LoVo (cell line): ENCODE measurements at places on chromosomes 5 and 9.

DNA sequence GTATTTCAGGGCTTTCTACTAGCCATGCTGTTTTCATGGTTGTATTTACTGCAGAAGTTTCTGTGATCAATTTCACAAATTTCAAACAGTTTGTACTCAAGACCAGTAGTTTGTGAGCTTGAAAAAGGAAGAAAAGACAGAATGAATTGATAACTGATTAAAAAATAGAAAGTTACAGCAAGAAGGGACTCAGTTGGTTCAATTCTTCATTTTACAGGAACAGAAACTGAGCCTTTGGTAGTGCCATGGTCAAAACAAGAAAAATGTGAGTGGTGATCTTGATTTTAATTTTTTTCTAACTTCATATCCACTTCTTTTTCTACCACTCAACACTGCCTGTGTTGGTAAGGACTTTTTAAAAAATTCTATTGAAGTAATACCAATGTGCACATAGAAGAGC, 206.6 kb upstream of the NREP start:
- DNase-seq = no peak

GRCh38 chr9:112050544-112051475, 124.3 kb downstream of the SUSD1 start:
- no peak for DNase-seq

- DNase-seq = no peak
Observed at GRCh38 chr9:96121136-96121535, 180.8 kb downstream of the HSD17B3 start.

DNA sequence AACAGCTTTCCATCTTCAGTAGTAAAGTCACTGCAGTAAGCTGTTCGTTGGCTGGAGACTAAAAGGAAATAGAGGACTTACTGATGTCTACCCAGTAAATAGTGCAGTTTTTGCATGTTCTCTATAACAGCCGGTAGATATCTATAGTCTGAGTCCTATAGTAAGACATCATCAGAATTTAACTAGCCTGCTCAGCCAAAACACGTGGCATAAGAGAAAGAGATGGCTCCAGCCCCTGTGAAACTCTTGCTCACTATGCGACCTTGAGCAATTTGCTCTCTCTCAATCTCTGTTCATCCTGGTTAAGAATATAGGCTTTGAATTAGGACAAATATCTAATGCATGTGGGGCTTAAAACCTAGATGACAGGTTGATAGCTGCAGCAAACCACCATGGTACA, 201.6 kb upstream of the PAPPA start:
- DNase-seq = no peak
